ENCODE measurements at places on chromosomes 3 and 15. TPM values are rescaled to one million over a fixed set of nuclear protein-coding genes. Genes with fewer than 3 reads are reported as not detected.

DNA sequence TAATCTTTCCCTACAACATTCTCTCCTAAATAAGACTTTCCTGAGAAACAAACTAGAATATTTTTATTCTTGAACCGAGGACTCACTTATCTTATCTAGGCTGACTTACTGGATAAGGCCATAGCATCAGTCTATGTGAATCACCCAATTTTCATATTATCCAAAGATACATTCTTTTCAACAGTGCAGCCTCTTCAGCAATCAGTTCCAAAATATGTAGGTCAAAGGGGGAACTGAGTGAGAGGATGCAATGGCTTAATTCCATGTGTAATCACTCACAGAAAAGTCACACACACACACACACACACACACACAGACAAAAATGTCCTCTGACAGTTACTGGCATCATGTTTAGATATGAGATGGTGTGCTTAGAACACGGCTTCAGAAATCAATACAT is 31.5 kb upstream of the MECOM start:
- H3K27me3 ChIP-seq: peaks cover 3% of the 10 kb centered on the region
- no peaks in the 10 kb centered on the region for H3K36me3 ChIP-seq

GRCh38 chr3:108342837-108343486 is 46.6 kb downstream of the HHLA2 start:
- H3K4me1 ChIP-seq: no peaks in the 10 kb centered on the region
- H3K4me3 ChIP-seq: no peak overlapping the region
- no peak overlapping the region for H3K27ac ChIP-seq
- H3K27me3 ChIP-seq: no peaks in the 10 kb centered on the region

The MESP1 gene
- polyA plus RNA-seq: 1.0 TPM

DNA sequence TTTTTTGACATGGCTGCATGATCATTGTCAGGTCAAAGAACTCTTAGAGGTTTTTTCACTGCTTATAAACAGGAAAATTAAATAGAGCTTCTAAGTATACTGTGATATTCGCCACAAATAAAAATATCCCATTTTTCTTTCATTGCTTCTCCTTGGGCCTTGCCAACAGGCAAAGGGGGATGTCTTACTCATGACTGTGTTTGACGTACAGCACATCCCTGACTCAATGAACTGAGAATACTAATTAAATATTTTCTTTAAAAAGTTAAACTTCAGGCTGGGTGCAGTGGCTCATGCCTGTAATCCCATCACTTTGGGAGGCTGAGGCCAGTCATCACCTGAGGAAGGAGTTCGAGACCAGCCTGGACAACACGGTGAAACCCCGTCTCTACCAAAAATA is 41.4 kb upstream of the CCDC80 start:
- no peak for DNase-seq
- no peak overlapping the region for H3K4me3 ChIP-seq
- no peaks in the 10 kb centered on the region for H3K27me3 ChIP-seq

The SKOR1 gene
- polyA plus RNA-seq: 0.28 TPM

The FBN1 gene
- polyA plus RNA-seq: 49.6 TPM

DNA sequence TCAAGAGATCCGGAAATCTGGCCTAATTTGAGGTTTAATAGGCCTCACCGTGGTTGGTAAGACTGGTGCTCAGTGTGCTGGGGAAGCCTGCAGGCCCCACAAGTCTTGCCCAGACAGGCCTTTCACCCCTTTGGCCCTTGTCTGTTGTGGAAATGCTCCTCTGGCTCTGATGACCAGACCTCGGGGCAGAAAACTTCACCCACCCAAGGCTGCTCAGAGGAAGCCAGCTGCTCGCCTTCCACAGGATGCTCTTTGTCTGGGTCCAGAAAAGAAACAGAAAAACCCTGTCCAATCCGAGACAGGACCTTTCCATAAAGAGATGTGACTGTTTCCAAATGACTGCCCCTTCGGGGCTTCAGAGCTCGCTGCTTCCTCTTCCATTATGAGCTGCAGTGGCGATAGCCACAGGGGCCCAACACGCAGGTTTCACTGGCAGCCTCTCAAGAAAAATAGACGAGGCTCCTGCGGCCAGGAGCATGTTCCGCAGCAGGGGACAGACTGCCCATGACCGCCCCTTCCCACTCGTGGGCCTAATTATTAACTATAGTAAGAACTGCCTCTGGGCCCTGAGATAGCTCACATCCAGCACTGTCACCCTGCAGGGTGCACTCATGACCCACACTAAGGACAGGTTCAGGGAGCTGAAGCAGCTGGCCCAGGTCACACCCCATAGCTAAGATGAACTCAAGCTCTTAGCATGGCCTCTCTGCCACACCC is 6.8 kb upstream of the SNX22 start:
- no peaks in the 10 kb centered on the region for H3K27me3 ChIP-seq
- H3K4me1 ChIP-seq: peaks cover 2% of the 10 kb centered on the region
- peaks cover 46% of the 10 kb centered on the region for H3K36me3 ChIP-seq
- no peak overlapping the region for H3K4me3 ChIP-seq

The SCAMP2 gene
- 104 TPM for polyA plus RNA-seq

The ARGFX gene
- not detected for polyA plus RNA-seq

DNA sequence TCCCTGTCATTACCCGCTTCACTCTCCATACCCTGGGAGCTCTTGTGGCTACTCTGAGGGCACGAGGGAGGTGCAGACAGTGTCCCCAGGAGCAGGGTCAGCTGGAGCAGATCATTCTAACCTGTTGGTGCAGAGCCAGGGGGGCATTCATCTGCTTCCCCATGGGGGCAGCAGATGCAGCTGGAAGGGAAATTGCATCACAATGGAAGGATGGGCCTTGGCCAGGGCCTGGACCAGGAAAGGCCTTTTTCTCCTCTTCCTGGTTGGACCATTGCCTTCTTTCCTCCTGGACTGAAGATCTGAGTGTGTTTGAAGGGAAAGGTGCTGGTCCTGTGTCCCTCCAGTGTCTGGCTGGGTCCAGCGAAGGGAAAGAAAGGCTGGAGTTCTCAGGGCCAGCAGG is 55.7 kb downstream of the EPHB1 start:
- no peak overlapping the region for H3K4me3 ChIP-seq
- H3K4me1 ChIP-seq: no peaks in the 10 kb centered on the region
- no peaks in the 10 kb centered on the region for H3K36me3 ChIP-seq
- no peak for DNase-seq
- H3K27me3 ChIP-seq: no peaks in the 10 kb centered on the region

GRCh38 chr3:100333970-100334487 is 528 bp upstream of the NIT2 start:
- H3K36me3 ChIP-seq: no peaks in the 10 kb centered on the region
- H3K4me1 ChIP-seq: peaks cover 28% of the 10 kb centered on the region
- peak overlapping the region; percentile 95 for H3K27ac ChIP-seq

GRCh38 chr3:187079090-187080022 is 59.9 kb downstream of the RPL39L start:
- H3K27me3 ChIP-seq: no peaks in the 10 kb centered on the region
- no peak overlapping the region for H3K4me3 ChIP-seq
- H3K36me3 ChIP-seq: peaks cover 30% of the 10 kb centered on the region
- H3K4me1 ChIP-seq: no peaks in the 10 kb centered on the region
- no peak overlapping the region for H3K27ac ChIP-seq
- no peak for DNase-seq

DNA sequence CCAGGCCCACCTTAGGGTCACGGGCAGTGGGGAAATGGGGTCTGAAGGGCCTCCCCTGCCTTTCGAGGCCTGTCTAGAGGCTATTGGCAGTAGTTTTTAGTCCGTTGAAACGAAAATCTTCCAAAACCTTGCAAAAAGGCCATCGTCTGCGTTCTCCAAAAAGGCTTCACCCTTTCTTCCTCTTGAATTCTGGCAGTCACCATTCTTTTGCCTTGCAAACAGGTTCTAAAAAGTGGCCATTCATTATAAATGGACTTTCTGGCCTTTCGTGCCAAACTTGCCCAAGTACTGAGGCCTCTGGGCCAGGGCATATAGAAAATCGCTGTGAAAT is 367 bp upstream of the TARS3 start:
- H3K27me3 ChIP-seq: no peaks in the 10 kb centered on the region
- no peak overlapping the region for H3K27ac ChIP-seq
- H3K36me3 ChIP-seq: peaks cover 20% of the 10 kb centered on the region
- peak overlapping the region; percentile 3 for H3K4me3 ChIP-seq
- peaks cover 3% of the 10 kb centered on the region for H3K4me1 ChIP-seq

The IREB2 gene
- 58.7 TPM for polyA plus RNA-seq

DNA sequence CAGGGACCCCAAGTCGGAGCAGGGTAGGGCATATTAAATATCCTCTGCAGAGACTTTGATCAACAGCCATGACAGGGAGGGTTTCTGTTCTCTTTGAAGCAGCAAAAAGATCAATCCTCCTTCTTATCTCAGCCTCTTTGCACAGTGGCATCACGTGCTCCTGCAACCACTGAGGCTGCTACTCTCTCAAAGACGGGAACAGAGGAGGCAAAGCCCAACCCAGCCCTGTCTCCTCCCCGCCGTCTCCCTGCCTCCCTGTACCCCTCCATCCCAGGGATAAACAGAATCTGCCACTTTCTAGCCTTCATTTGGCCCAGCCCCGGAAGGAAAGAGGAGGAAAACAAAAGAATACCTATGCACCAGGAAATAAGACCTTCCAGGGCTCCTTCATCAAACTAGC is 7.5 kb upstream of the TBC1D21 start:
- peaks cover 13% of the 10 kb centered on the region for H3K4me1 ChIP-seq
- H3K27ac ChIP-seq: no peak overlapping the region

GRCh38 chr3:111284503-111285183 is 213.0 kb downstream of the NECTIN3 start:
- H3K4me1 ChIP-seq: no peaks in the 10 kb centered on the region
- H3K27ac ChIP-seq: no peak overlapping the region
- H3K4me3 ChIP-seq: no peak overlapping the region
- H3K27me3 ChIP-seq: no peaks in the 10 kb centered on the region
- H3K36me3 ChIP-seq: no peaks in the 10 kb centered on the region

DNA sequence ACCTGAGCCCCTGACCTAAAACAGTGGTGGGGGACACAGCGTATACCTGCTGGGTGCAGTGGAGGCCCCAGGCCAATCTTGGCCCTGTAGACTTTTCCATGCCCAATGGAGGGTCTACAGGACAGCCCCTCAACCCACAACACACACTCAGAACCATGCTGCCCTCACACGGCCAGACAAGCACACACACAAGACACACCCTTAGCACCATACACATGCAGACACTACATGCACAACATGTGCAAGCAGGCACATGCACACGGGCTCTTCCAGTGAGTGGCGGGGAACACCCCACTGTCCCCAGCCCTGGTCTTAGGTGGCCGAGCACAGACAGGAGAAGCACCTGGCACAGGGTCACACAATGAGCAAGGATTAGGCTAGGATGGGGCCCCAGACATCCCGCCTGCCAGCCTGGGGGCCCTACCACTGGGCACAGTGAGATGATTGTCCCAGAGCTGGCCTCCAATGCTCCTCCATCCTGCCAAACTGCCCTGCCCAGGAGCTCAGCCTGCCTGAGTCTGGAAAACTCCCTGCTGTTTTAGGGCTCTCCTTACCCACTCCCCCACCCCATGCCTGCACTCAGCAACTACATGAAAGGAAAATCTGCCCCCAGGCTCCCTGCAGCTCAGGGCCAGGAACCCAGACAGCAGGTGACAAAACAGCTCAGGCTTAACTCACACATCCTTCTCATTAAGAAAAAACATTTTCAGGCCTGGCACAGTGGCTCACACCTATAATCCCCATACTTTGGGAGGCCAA is 15.8 kb downstream of the IQSEC1 start:
- H3K4me3 ChIP-seq: no peak overlapping the region
- H3K4me1 ChIP-seq: no peaks in the 10 kb centered on the region
- DNase-seq: no peak
- H3K36me3 ChIP-seq: no peaks in the 10 kb centered on the region

DNA sequence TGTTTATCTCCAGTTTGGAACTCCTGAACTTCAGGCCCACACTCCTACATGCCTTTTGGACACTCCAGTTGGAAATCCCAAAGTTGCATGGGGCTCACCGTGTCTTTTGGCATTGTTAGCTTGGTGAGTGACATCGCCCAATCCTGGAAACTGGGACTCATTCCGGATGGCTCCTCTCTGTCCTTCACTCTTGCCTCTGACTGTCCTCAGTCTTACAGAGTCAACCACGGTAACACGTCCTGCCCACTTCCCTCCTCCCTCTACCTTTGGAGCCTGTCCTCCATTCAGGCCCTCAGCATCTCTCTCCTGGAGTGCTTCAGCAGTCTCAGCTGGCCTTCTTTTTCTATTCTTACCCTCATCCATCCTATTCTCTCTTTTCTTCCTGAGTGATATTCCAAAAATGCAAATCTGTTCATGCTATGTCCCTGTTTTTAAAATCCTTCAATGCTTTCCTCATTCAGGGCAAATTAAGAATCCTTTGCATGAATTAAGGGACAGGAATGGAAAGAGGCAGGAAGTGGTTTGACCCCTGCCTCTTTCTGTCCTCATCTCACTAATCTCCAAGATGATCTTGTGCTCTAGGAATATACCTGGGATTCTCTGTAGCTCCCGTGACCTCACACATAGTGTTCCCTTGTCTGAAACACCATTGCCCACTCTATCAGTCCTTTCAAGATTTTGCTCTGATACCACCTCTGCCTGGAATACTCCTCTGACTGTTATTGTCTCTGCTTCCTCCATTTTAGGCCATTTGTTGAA is 42.5 kb downstream of the LPP start:
- no peaks in the 10 kb centered on the region for H3K27me3 ChIP-seq
- H3K4me1 ChIP-seq: no peaks in the 10 kb centered on the region
- H3K36me3 ChIP-seq: peaks cover 27% of the 10 kb centered on the region
- no peak overlapping the region for H3K27ac ChIP-seq
- no peak for DNase-seq
- no peak overlapping the region for H3K4me3 ChIP-seq
